ENCODE measurements at places on chromosomes 2 and 18.
A peak's percentile ranks its signal among the peaks of the same experiment; 100 is the strongest.

DNA sequence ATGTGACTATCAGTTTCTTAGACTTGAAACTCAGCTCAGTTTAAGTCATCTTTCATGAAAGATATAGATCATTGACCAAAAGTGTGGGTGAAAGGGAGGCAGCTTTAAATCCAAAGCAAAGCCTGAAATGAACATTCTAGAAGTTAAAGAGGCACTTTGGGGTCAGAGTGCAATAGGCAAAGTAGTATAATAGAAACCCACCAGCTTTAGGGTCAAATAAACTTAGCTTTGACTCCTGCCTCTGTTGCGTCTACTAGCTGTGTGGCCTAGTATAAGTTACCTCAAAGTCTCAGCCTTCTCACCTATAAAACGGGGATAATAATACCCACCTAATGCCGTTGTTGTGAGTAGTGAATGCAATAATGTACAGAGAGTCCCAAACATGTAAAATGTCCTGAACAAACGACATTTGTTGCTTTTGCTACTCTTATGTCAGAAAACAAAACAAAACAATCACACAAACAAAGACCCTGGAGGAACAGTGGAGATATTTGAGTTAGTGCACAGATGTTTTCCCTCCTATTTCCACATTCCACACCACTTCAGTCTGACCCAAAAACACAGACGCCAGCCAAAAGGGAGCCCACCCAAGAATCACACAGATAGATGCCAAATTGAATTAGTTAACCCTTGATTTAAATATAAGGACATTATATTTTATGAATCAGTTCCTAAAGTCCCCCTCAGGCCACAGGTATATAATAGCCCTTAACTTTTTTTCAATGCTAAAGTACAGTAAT is 657.0 kb downstream of the ARHGAP15 start:
- no peak for DNase-seq

- no peak for DNase-seq
These were observed 120.3 kb upstream of the GATA6 start for GRCh38 chr18:22048932-22049615.

GRCh38 chr18:79846936-79847557 is 49.3 kb downstream of the KCNG2 start:
- no peak for DNase-seq

- DNase-seq = no peak
These were observed 52.9 kb downstream of the ADI1 start for GRCh38 chr2:3466482-3466863.

DNA sequence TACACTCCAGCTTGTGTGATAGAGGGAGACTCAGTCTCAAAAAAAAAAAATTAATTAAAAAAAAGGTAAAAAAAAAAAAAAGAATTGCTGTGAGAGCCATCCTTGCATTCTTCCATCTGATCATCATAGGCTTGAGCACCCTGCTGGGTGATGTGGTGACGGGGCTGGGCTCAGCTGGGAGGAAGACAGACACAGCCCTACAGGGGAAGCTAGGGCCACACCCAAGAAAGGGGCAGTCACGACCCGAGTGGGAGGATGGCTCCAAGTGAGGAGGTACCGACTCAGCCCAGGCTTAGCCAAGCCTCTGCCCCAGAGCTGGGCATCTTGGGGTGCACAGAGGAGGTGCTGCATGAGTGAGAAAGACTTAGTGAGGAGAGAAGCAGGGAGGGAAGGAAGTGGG is 165.5 kb downstream of the SH3RF3 start:
- DNase-seq = no peak

DNA sequence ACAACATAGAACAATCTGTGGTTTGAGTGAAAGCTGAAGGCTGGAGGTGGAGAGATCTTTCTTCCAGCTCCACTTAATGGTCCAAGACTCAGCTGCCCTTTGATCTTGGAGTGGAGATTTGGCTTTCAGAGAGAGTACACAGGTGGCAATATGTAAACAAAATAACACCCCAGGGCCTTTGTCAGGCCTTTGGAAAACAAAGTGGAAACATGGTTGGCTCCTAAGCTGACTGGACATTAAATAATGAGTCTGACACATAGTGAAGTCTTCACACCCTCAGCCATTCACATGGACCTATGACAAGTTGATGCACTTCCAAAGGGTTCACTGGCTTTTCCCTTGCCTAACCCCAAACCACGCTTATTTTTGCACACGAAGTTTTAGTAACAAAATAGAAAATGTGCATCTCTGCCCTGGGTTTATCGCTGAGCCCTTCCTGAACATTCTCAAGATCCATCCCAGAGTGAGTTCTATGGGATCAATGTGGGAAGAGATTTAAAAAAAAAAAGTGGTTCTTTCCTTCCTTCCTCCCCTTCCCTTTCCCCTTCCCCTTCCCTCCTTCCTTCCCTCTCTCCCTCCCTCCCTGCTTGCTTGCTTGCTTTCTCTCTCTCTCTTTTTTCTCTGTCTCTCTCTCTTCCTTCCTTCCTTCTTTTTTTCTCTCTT is 201.3 kb upstream of the NT5C1B start:
- no peak for DNase-seq

GRCh38 chr2:178804791-178805190 is 2.4 kb downstream of the TTN start:
- no peak for DNase-seq

DNA sequence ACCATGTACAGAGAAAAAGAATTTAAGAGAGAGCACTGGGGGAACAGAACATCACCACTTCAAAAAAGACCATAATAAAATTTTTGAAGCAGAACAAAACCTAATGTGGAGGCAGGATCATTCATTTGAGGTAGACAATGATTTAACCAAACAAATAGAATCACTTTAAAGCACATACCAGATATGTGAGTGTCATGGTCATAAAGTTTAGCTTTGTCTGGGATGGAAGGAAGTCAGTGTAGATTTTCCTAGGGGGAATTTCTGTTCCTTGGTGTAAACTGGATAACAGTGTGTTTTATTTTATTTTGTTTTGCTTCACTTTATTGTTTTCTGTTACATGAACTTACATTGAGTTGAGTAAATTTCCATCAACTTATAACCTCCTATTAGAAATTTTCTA is 120.8 kb downstream of the CRIM1 start:
- DNase-seq = no peak

DNA sequence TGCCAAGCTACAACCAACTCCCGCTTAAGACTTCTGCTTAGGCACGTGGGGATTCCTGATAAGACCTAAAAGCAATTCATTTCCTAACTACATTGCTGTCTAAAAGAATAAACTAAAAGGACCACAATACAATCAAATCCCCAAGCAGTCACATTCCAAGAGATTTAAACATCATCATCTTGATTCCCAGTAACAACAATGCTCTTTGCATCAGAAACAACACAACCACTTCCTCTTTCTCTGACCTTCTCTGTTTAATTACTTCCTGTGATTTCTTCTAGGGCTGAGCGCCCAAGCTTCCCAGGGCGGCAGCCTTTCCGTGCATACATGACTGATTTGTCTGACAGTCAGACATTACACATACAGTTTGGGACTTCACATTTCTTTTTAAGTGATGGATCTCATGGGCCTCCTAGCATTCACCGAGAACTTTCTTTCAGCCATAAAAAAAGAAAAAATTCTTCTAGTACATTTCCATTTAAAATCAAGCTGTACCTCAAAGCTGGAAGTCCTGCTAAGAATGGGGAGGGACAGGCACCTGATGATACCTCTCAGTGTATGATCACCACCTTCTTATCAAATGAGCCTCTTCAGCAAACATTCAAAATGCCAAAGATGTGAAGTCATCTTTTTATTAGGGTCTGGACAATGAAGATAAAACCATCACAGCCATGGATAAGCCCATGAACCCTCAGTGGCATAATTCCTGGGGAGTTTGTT is 11.5 kb downstream of the SPRED2 start:
- DNase-seq = no peak

- no peak for DNase-seq
These were observed 192.7 kb downstream of the PLCL1 start for GRCh38 chr2:197997083-197997541.

DNA sequence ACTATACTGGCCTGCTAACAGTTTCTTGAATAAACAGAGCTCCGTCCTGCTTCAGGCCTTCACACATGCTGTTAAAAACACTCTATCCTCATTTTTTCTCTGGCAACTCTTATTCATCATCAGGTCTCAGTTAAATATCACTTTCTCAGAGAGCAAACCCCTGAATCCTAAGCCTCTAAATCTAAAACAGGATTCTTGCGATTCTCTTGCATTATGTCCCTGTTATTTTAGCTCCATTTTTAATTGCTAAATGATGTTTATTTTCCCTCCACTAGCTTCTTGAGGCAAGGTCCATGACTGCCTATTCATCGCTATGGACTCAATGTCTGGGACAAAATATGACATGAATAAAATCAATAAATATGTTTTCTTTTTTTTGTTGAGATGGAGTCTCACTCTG is 190.7 kb upstream of the SMAD7 start:
- no peak for DNase-seq

DNA sequence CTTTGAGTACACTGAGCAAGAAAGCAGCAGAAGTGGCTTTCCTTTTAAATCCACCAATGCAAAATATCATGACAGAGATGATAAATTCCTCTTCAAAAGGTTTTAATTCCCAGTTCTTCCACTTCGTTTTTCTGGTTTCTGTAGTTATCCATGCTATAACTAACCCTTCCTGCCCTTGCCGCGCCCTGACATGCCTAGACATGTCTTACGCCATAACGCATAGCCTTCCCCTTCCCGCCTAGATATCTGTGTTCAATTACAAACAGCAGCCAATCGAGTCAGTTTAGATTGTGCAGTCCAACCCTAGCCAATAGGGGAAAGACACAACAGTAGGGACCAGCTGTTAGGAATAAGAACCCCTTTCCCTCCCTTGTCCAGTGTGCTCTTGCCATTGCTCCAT is 16.1 kb downstream of the PRPF40A start:
- DNase-seq = no peak

- DNase-seq = no peak
These were observed 41.3 kb downstream of the FSHR start for GRCh38 chr2:49113046-49113445.

DNA sequence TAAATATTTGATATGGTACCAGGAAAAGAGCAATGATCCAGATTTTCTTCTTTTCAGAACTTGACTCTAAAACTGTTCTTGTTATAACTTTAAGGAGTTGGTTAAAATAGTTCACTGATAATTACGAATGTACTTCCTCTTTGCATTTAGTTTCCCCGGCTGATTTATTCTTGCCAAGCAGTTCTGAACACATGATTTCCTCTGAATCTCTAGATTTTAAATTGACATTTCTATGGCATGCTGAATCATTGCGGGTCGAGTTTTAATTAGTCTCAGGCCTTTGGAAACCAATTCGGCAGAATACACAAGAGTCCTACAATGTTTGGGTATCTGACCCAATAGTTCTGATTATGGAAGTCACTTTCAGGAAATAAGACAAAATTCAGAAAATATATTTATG is 37.3 kb upstream of the DNAH7 start:
- DNase-seq = no peak

GRCh38 chr2:96856776-96857666 is 795 bp downstream of the ANKRD39 start:
- DNase-seq = no peak

GRCh38 chr2:38734299-38735058 is 16.7 kb downstream of the SRSF7 start:
- no peak for DNase-seq

DNA sequence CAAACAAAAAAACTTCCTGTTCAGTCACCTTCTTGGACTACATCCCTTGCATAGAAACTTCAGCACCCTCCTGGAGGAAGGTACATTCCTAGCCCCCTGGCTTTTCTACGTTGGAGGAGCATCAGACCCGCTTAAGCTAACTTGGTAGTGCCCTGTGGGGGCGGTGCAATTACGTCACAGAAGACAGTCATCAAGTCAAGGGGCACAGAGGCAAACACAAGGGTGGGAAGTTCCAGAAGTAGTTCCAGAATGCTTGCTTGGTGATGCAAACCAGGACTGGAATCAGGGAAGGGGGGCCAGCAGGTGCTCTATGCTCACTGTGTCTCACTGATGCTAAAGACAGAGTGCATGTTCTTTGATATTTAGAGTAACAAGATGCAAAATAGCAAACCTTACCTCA is 15.2 kb upstream of the AGFG1 start:
- no peak for DNase-seq

- peak; percentile 33 for DNase-seq
These were observed 92.7 kb downstream of the FAM124B start for GRCh38 chr2:224309176-224309575.

DNA sequence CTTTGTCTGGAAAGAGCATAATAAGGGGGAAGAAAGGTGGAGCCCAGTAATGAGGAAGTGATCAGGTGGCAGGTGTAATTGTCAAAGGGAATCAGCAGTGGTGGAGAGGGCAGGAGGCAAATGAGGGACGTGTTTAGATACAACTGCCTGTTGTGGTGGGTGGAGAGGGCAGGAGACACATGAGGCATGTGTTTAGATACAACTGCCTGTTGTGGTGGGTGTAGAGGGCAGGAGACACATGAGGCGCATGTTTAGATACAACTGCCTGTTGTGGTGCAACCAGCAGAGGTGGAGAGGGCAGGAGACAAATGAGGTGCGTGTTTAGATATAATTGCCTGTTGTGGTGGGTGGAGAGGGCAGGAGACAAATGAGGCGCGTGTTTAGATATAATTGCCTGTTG is 173.1 kb downstream of the ANKRD30B start:
- no peak for DNase-seq

DNA sequence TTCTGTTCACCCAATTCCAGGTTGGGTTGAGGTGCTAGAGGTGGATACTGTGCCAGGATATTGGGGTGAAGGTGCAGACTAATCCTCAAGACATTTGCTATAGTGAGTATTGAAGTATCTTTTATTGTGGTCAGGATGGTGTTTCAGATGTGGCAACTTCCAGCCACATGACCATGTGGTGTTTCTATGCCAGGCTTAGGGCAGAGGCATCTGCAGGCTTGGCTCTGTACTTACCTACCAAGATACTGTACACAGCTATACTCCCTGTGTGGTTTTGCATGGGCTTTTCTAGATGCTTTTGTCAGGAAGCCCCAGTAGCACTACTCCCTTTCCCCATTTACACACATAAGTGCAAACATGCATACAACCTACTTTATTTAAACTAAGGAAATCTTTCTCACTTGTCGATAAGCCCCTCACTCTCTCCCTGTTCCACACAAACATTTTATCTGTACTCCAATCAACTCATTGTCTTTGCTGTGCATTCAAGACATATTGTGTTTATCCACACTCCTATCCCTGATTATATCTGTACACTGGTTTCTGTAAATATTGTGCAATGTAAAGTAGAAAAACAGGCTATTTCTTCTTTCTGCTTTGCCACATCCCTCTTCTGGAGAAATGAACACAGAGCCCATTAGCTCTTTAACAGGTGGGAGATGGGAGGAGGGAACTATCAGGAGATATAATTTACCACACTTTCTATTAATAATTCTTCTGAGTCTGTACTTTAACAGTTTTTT is 12.3 kb downstream of the ARL6IP6 start:
- DNase-seq = no peak

- no peak for DNase-seq
These were observed 20.9 kb downstream of the BCL2 start for GRCh38 chr18:63298400-63299365.

Data from fibroblast of skin of left biceps (primary cell).